ENCODE measurements at places on chromosomes 12 and 14. TPM values are rescaled to one million over a fixed set of nuclear protein-coding genes. Genes with fewer than 3 reads are reported as not detected.

The GPR135 gene
- total RNA-seq = 0.91 TPM

The CLEC4A gene
- total RNA-seq = 0.71 TPM

The KRT74 gene
- not detected for total RNA-seq

The CDH24 gene
- 164 TPM for total RNA-seq

The B3GNT4 gene
- total RNA-seq = 1.8 TPM

The TCL1B gene
- total RNA-seq = not detected

The KLRC3 gene
- not detected for total RNA-seq

The CCDC92 gene
- total RNA-seq = 96.2 TPM

The CLEC2A gene
- not detected for total RNA-seq

The CATSPERB gene
- not detected for total RNA-seq

The METTL3 gene
- 90.0 TPM for total RNA-seq

The NRL gene
- total RNA-seq = 3.7 TPM

GRCh38 chr14:69005432-69006148, 26.5 kb upstream of the ACTN1 start:
- no peak overlapping the region for H3K4me3 ChIP-seq
- H3K27ac ChIP-seq = no peak overlapping the region
- peaks cover 5% of the 10 kb centered on the region for H3K27me3 ChIP-seq
- no peak for DNase-seq
- H3K36me3 ChIP-seq = peaks cover 12% of the 10 kb centered on the region

GRCh38 chr12:49616533-49617219, 6.7 kb upstream of the PRPF40B start:
- peak overlapping the region; percentile 28 for H3K27ac ChIP-seq
- no peak overlapping the region for H3K4me3 ChIP-seq
- H3K27me3 ChIP-seq = no peaks in the 10 kb centered on the region
- no peak for DNase-seq
- H3K36me3 ChIP-seq = no peaks in the 10 kb centered on the region

DNA sequence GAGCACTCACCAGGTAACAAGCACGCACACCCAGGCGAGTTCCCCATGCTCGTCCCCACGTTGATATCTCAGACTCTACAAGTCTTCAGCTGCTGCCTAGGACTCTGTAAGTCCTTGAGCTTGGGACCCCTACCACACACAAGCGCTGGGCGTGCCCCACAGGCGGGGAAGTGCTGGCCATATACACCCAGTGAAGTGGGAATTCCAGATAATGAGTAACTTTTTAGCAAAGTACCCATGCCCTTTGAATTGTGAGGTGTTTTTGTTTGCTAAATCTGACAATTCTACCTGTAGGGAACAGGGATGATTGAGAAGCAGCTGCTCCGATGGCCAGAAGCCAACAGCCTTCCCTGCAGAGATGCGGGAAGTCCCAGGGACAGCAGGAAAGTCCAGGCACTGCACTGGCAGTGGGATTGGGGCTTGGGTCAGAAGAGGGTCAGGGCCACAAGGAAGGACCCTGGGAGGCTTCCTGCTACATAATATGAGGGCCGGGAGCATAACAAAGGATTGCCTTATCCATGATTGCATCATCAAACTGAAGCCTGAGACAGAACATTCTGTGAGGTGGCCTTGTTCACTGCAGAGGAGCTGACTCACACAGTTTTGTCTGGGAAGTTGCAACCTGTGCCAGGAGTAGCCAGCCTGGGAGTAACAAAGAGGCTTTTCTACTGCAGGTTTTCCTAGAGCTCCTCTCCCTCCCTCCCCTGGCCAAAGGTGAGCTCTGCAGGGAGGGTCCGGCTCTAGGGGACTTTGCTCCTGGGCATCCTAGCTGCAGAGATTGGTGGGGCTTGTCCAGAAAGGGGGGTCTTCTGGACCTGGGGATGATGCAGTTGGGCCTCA, 13.2 kb upstream of the SERPINA3 start:
- no peak overlapping the region for H3K4me3 ChIP-seq
- no peak for DNase-seq
- no peak overlapping the region for H3K27ac ChIP-seq
- H3K27me3 ChIP-seq = peaks cover 9% of the 10 kb centered on the region
- H3K4me1 ChIP-seq = no peaks in the 10 kb centered on the region

- no peak overlapping the region for H3K4me3 ChIP-seq
- H3K4me1 ChIP-seq = no peaks in the 10 kb centered on the region
- no peaks in the 10 kb centered on the region for H3K36me3 ChIP-seq
- no peak for DNase-seq
Measured at GRCh38 chr12:43540470-43540869, 11.5 kb downstream of the ADAMTS20 start.

- no peaks in the 10 kb centered on the region for H3K4me1 ChIP-seq
- peaks cover 2% of the 10 kb centered on the region for H3K27me3 ChIP-seq
- H3K27ac ChIP-seq = no peak overlapping the region
- no peaks in the 10 kb centered on the region for H3K36me3 ChIP-seq
Measured at GRCh38 chr12:98579347-98579746, 14.1 kb upstream of the SLC25A3 start.

DNA sequence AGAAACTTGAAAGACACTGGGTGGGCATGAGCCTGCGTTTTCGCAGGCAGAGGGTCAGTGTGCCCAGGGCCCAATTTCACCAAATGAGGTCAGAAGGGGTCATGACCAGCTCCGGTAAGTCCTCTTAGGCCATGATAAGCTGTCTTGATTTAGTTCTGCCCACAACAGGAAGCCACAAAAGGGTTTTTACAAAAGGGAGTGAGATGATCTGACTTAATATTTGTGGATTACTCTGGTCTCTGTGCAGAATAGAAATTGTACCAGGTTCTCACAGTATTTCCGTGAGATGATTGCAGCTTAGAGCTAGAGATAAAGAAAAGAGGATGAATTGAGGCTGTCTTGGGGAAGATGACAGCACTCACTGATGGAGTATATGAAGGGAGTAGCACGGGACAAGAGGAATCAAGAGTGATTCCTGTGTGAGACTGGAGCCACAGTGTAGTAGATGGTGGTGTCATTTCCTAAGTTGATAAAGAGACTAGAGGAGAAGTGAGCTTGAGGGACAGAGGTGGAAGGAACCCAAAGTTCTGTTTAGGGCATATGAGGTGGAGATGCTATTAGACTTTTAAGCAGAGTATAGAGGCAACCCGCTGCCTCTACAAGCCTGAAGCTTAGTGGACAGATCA, 288.3 kb upstream of the AMIGO2 start:
- no peaks in the 10 kb centered on the region for H3K27me3 ChIP-seq
- H3K36me3 ChIP-seq = no peaks in the 10 kb centered on the region
- no peak overlapping the region for H3K27ac ChIP-seq
- H3K4me1 ChIP-seq = no peaks in the 10 kb centered on the region
- H3K4me3 ChIP-seq = no peak overlapping the region
- no peak for DNase-seq

GRCh38 chr12:88810806-88811205, 230.5 kb upstream of the KITLG start:
- H3K27me3 ChIP-seq = no peaks in the 10 kb centered on the region
- no peaks in the 10 kb centered on the region for H3K4me1 ChIP-seq
- no peak overlapping the region for H3K4me3 ChIP-seq
- no peak overlapping the region for H3K27ac ChIP-seq

DNA sequence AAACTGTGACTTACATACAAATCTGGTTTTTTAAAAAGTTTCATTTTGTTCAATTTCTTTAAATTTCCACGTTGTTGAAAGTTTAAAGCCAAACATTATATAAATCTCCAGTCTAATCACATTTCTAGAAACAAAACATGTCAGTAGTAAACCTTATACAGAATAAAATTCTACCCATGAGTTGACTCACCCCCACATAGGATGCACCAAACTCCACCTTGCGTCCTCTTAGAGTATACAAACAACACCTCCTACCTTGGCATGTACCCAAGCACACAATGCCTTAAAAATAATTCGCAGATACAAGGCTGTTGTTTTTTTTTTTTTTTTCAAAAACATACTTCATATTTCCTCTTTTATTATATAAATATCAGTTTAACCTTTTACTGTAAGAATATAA, 3.3 kb downstream of the FBXL14 start:
- peak overlapping the region; percentile 92 for H3K27ac ChIP-seq
- H3K4me1 ChIP-seq = peaks cover 37% of the 10 kb centered on the region
- H3K4me3 ChIP-seq = peak overlapping the region; percentile 94

- H3K27ac ChIP-seq = no peak overlapping the region
- H3K36me3 ChIP-seq = no peaks in the 10 kb centered on the region
- no peak for DNase-seq
- no peaks in the 10 kb centered on the region for H3K27me3 ChIP-seq
- H3K4me1 ChIP-seq = no peaks in the 10 kb centered on the region
Measured at GRCh38 chr12:107308310-107308709, 215.0 kb upstream of the CRY1 start.

GRCh38 chr14:104224506-104225277, 86.3 kb downstream of the KIF26A start:
- peak; percentile 47 for DNase-seq
- no peak overlapping the region for H3K27ac ChIP-seq
- no peaks in the 10 kb centered on the region for H3K36me3 ChIP-seq
- H3K4me1 ChIP-seq = peaks cover 18% of the 10 kb centered on the region

GRCh38 chr14:20671597-20672283, 12.6 kb upstream of the RNASE4 start:
- no peaks in the 10 kb centered on the region for H3K4me1 ChIP-seq

- H3K36me3 ChIP-seq = no peaks in the 10 kb centered on the region
- DNase-seq = no peak
- no peaks in the 10 kb centered on the region for H3K27me3 ChIP-seq
Measured at GRCh38 chr12:75960086-75960910, 71.3 kb downstream of the PHLDA1 start.

DNA sequence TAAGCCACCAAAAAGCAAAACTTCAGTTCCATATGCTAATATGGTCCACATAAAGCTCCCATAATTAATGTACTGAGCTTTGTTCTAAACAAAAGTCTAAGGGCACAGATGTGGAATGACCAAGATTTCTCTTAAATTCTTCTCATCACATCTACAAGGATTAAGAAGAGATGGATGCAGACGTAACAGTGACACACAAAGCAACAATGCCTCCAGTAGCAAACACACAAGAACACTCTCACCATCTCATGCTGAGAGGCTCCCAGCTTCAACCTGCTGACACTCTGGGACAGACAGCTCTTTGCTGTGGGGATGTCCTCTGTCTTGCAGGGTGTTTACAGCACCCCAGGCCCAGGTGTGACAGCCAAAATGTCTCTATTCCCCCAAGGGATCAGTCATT, 48.2 kb downstream of the SETD3 start:
- no peak overlapping the region for H3K27ac ChIP-seq
- peaks cover 12% of the 10 kb centered on the region for H3K36me3 ChIP-seq
- no peak overlapping the region for H3K4me3 ChIP-seq
- H3K27me3 ChIP-seq = no peaks in the 10 kb centered on the region
- H3K4me1 ChIP-seq = no peaks in the 10 kb centered on the region

- H3K4me1 ChIP-seq = no peaks in the 10 kb centered on the region
- no peaks in the 10 kb centered on the region for H3K36me3 ChIP-seq
- no peak for DNase-seq
- no peaks in the 10 kb centered on the region for H3K27me3 ChIP-seq
- H3K4me3 ChIP-seq = no peak overlapping the region
- no peak overlapping the region for H3K27ac ChIP-seq
Measured at GRCh38 chr12:70543444-70543843, 93.8 kb downstream of the PTPRB start.

GRCh38 chr12:125071456-125071855, 6.2 kb downstream of the AACS start:
- H3K27me3 ChIP-seq = peaks cover 4% of the 10 kb centered on the region
- no peak for DNase-seq

DNA sequence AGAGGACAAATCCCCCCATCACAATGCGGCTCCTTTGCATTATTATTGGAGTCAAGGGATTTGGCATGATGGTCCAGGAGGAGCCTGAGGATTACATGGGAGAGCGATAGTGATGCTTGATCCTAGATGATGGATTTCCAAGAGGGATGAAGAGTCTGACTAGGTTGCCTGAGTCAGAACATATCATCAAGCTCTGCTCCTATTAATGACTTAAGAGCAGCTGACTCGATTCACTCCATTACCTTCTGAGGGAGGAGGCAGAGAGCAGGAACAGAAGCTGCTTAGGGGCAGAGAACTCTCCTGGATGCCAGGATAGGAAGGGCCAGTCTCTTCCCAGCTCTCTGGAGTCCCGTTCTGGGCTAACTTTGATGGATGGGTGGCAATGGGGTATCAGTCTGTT, 54.0 kb upstream of the CISTR start:
- H3K36me3 ChIP-seq = no peaks in the 10 kb centered on the region
- no peak for DNase-seq
- no peaks in the 10 kb centered on the region for H3K4me1 ChIP-seq
- H3K27me3 ChIP-seq = peaks cover 4% of the 10 kb centered on the region

GRCh38 chr14:61953602-61954001, 191.4 kb downstream of the SNAPC1 start:
- H3K4me3 ChIP-seq = no peak overlapping the region
- peaks cover 11% of the 10 kb centered on the region for H3K36me3 ChIP-seq
- DNase-seq = no peak
- peaks cover 15% of the 10 kb centered on the region for H3K4me1 ChIP-seq
- H3K27me3 ChIP-seq = peaks cover 3% of the 10 kb centered on the region
- no peak overlapping the region for H3K27ac ChIP-seq

DNA sequence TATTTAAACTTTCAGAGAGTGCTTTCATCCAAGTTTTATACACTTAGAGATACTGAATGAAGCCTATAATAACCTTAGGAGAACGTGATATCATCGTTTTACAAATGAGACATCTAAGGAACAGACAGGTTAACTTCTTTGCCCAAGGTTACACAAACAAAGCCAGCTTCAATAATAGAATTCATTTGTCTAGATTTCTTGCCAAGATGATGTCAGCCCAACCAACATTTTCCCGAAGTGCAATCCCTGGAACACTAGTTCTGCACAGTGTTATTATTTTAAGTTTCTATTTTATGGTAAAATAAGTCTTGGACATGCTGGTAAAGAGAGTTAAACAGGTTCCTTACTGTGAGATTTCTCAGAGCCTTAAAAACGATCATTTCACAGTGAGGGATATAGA, 174.6 kb downstream of the SLC25A21 start:
- no peaks in the 10 kb centered on the region for H3K36me3 ChIP-seq
- H3K4me3 ChIP-seq = no peak overlapping the region
- DNase-seq = no peak
- H3K27me3 ChIP-seq = no peaks in the 10 kb centered on the region
- no peaks in the 10 kb centered on the region for H3K4me1 ChIP-seq

- peak overlapping the region; percentile 43 for H3K4me3 ChIP-seq
- H3K4me1 ChIP-seq = peaks cover 4% of the 10 kb centered on the region
- H3K36me3 ChIP-seq = no peaks in the 10 kb centered on the region
- peaks cover 4% of the 10 kb centered on the region for H3K27me3 ChIP-seq
- no peak overlapping the region for H3K27ac ChIP-seq
Measured at GRCh38 chr12:54299515-54300224, 1.1 kb downstream of the NFE2 start.

DNA sequence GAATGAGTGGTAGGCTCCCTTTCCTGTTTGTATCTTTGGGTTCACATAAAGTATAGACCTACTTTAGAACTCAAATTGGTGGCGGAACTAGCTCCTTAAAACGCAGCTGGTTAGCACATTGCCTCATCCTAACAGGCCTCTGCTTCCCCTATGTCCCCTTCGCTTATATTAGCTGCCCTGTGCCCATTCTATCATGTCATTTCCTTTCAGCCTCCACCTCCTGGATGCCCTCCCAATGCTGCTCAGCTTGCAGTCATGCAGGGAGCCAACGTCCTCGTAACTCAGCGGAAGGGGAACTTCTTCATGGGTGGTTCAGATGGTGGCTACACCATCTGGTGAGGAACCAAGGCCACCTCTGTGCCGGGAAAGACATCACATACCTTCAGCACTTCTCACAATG, 3.5 kb downstream of the DAZAP2 start:
- H3K27ac ChIP-seq = no peak overlapping the region
- no peaks in the 10 kb centered on the region for H3K36me3 ChIP-seq
- peaks cover 2% of the 10 kb centered on the region for H3K27me3 ChIP-seq
- DNase-seq = no peak
- peaks cover 11% of the 10 kb centered on the region for H3K4me1 ChIP-seq

GRCh38 chr12:9763025-9763424, 2.3 kb upstream of the CD69 start:
- H3K4me3 ChIP-seq = no peak overlapping the region
- H3K4me1 ChIP-seq = no peaks in the 10 kb centered on the region
- H3K36me3 ChIP-seq = no peaks in the 10 kb centered on the region
- H3K27me3 ChIP-seq = no peaks in the 10 kb centered on the region
- DNase-seq = no peak

Measured in glutamatergic neuron (in vitro differentiated cells).